ENCODE measurements at places on chromosomes 6 and 20.

GRCh38 chr20:53557130-53557529 lies 36.5 kb downstream of the ZNF217 start:
- DNase-seq = no peak

DNA sequence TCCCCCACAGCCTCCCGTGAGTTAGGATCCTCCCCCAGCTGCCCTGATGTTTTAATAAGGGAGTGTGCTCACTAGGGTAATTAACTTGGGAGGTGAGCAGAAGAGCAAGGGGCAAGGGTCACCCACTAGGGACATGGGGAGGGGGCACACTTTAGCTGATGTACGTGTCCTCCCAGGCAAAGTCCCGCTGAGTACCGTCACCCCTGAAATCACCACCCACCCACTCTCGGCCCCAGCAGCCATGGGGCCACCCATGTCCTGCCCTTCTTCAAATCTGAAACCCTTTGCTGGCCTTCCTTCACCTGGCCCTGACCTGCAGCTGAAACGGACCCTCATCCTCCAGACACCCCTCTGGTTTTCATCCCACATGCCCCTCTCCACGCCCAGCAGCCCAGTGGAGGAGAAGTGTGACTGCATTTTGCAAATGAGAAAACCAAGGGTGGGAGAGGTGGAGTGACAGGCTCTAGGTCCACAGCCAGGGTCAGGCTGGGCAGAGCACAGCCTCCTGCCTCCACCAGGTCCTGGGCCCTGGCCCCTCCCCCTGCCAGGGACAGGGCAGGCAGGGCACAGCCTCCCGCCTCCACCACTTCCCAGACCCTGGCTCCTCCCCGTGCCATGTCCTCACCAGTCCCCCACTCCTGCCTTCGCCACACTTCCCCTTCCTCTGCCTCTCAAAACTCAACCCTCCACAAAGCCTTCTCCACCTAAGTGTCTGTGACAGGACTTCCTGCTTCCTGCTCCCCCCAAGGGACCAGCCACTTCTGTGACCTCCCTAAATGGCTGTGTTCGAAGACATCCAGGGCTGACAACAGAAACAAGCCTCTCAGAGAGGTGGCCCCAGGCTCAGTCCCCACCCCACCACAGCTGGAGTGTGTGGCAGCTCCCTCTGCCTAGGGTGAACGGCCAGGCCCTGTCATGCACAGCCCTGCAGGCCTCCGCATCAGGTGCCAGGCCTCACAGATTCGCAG lies 15.1 kb downstream of the ACSS1 start:
- no peak for DNase-seq

DNA sequence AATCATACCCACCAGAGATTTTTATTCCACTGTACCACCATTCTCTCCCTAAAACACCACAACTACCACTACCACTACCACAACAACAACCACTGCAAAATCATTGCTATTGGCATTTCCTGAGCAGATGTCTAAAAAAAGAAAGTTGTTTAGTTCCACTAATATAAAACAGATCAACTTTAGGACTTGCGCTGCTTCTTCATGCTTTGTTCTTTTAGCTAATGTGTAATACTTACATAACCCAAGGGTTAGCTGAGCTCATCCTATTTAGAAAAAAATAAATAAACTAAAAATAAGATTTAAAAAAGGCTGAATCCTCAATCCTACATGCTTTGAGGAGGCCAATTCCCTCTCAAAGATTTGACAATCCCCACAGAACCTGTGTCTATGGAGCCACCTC lies 11.4 kb downstream of the IYD start:
- peak; percentile 30 for DNase-seq

DNA sequence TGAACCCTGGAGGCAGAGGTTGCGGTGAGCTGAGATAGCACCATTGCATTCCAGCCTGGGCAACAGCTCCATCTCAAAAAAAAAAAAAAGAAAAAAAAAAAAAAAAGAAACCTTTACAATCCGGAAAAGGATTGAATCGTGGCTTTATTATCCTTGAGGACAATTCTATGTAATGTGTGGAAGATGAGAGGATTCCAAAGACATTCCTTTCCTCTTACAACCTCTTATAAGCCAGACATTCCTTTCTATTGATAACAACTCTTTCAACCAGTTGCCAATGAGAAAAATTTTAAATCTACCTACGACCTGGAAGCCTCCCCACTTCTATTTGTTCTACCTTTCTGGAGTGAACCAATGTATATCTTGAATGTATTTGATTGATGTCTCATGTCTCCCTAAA lies 91.2 kb upstream of the EEF1E1 start:
- peak; percentile 87 for DNase-seq
